Stimulated activated CD8-positive, alpha-beta memory T cell treated with anti-CD3 and anti-CD28 coated beads, Interleukin-12 subunit alpha, Interleukin-12 subunit beta, amount 100 ng/mL, for 4 hours (primary cell): ENCODE measurements at places on chromosomes 7 and 10.

- no peak for DNase-seq
Observed at GRCh38 chr7:124915242-124915641, 14.4 kb downstream of the POT1 start.

- DNase-seq = no peak
Observed at GRCh38 chr7:51446785-51447184, 130.2 kb upstream of the COBL start.

DNA sequence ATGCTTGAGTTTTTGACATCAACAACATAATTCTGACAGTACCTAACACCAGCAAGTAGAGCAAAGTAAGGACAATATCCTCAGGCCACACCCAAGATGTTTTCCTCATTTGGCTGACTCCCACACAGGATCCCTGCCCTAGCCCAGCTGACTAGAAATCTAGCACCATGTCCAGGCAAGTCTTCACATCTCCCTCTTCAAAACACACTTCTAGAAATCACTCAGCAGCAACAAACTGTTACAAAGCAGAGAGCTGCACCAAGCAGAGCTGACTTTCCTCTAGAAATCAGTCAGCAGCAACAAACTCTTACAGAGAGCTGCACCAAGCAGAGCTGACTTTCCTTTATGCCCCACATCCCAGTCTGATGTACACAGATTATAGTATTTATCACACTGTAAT is 7.7 kb downstream of the TMEM168 start:
- no peak for DNase-seq

- DNase-seq = no peak
Observed at GRCh38 chr7:151150388-151150787, 17.1 kb downstream of the GBX1 start.

DNA sequence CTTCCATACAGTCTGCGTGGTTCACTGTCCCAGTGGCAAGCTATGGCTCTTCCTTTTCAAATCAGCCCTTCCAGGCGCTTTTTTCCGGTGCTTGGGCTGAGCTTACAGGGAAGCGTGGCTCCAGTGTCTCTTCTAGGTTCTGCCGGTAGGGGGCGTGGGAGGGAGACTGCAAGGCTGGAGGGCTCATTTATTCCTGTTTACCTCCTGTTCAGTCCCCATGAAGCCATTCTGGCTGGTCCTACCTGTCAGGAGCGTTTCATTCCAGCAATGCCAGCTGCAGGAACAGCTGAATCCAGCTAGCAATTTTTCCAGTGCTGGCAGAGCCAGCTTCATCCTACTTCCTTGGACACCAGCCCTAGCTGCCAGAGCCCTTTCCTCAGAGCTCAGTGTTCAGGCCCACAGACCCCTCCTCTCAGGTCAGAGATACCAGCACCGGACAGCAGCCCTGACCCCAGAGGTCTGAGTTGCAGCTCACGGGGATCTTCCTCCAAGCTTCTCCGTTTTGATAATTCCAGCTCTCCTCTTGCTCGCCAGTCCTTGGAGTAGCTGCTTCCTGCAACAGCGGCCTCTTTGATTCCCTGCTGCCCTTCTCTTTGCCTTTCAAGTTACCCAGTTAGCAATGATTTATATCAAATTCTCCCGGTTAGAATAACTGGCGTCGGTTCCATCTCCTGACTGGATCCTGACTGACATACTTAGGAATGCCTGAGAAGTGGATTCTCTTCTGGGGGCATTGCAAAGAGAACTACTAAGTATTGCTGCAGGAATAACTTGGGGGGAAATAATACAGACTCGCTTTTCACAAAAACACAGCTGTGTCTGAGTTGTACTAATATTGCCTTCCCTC is 129.8 kb downstream of the FRMD4A start:
- no peak for DNase-seq

DNA sequence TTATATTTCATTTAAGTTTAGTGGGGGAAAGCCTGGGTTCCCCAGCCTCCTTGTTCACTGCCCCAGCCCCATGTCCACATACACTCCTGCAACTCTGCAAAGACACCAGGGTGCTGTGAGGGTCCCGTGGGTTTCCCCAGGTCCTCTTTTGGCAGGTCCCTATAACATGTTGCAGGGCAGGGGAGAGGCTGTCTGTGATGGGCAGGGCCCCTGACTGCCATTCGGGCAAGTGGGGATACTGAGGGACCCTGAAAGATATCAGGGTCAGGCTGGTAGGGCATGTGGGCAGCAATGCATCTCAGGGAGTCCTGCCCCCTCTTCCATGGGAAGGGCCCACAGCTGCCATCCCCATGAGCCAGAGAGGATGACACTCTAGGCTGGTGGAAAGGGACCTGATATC is 28.4 kb downstream of the RASGEF1A start:
- DNase-seq = no peak

DNA sequence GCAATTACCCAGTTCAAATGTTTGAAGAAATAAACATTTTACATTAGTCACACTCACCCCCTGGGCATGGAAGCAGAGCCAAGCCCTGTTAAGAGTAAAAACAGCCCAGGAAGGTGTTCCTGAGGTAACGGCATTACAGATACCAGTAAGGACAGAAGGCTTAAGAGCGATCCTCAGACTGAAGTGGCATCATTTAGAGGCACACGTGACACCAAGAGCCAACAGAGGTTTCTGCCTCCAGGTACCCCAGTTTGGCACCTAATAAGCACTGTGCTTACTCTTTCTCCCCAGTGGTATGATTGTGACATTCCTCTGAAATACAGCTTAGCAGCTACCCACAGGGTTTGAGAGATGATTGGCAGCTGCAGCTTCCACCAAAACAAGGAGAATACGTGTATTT is 17.2 kb downstream of the MMS19 start:
- DNase-seq = no peak

DNA sequence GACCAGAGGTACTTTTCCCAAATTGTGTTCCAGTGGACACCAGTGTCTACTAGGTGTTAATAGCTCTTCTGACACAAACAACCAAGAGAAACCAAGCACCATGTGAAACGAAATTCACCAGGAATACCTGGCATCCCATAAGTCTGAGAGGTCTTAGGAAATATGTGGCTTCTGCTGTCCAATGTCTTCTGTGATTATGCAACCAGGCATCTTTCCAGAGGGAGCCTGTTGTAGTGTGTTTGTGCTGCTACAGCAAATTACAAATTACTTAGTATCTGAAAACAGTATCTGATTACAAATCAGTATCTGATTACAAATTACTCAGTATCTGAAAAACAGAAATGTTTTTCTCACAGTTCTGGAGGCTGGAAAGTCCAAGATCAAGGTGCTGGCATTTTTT is 133.6 kb upstream of the NPVF start:
- DNase-seq = no peak

- no peak for DNase-seq
Observed at GRCh38 chr7:115449689-115450088, 527.8 kb downstream of the MDFIC start.

GRCh38 chr10:116274064-116274904 is 1.3 kb upstream of the GFRA1 start:
- no peak for DNase-seq

- no peak for DNase-seq
Observed at GRCh38 chr7:80480566-80480965, 31.3 kb downstream of the GNAT3 start.

DNA sequence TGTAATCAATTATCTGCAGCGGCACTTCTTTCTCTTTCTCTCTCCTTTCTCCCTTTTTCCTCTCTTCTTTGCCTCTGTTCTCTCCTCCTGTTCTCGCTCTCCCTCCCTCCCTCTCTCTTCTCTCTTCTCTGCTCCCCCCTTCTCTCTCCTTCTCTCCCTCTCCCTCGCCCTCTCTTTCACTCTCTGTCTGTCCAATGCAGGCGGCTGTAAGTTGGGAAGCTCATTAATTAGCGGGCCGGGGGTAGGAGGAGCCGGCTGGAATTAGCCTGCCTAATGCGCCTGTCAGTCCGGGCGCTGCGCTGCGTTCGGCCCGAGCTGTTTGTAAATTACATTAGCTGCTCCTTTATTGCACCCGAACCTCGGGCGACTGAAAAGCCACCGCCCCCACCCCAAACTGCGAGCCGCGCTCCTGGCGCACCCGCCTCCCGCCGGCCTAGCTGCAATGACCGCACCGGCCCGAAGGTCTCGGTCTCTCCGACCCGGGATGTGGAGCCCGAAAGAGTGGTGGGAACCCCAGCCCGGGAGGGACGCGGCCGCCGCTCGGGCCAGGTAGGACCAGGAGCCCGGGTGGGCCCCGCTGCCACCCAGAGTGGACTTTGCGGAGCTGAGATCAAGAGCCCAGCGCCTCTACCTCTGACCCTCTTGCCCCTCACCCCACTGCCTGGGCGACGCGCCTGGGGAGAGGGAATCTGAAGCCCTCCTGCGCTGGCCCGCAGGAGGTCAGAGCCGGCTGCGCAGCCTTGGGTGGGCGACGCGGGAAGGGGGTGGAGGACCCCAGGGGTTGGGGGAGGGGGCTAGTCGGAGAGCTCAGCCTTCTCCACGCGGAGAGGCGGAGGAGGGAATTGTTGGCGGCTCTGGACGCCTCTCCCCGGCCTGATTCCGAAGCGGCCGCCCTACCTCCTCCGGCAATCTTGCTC is at the start of gene LBX1:
LBX1 (minus strand) TSS at position 198 of the 917 bp plus-strand sequence. CDS start 648 bp downstream, outside the sequence.
- DNase-seq = no peak

- DNase-seq = no peak
Observed at GRCh38 chr10:101939008-101939648, 95.5 kb upstream of the KCNIP2 start.

DNA sequence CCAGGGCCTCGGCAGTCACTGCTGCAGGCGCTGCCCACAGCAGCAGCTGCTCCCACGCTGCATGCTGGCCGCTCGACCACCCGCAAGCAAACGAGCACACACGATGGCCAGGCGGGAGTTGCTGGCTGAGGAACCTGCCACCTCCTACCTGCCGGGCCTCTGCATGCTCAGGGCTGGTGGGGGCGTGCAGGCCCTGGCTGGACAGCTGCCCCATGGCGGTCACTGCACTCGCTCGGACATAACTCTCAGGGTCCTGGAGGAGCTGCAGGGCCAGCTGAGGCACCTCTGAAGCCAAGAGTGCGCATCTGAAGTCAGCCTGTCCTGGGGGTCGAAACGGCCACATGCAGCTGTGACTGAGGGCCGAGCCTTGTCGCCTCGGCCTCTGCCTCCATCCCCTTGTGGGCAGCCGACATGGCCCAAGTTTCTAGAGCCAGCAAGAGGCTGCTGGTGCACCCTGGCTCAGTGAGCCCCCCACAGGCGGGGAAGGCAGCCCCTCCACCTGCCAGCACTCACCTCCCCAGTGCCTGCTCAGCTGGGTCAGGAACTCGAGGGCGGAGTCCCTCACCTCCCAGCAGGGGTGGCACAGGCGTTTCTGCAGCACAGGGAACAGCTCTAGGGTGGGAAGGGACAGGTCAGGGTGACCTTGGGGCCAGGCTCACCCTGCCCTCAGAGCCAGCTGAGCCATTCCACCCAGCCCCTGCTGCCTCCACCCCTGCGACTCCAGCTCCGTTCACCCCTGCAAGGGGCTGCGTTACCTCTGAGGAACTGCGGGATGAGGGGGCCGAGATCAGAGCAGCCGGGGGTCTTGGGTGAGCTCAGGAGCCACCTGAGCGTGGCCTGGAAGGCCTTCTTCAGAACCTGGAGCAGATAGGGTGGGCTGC is 16.1 kb downstream of the BRAT1 start:
- DNase-seq = no peak

DNA sequence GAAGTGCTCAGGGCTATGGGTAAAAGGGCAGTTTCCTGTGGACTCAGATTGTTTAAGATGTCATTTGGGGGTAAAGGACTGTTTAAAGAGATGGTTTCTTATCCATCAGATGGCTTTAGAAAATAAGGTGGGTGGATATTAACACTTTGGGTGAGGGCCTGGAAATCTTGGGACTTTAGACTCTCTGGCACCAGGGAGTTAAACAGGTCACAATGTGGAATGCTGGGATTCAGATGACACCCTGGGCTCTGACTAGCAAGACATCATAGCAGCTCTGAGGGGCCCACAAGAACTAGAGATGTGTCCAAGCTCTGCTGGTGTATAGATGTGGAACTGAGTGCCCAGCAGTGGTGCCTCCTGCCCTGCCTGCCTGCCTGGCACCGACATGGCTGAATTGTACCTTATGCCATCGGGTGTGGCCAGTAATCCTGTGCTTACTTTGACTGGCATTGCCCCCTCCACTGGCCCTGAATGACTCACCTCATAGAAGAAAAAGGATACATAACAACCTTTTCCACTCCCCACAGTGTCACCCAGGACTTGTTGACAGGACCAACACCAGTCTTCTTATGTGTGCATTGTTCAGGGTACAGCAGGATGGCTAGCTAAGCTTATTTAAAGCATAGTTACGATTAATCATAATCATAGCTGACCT is 100.0 kb upstream of the PRR15 start:
- DNase-seq = no peak

DNA sequence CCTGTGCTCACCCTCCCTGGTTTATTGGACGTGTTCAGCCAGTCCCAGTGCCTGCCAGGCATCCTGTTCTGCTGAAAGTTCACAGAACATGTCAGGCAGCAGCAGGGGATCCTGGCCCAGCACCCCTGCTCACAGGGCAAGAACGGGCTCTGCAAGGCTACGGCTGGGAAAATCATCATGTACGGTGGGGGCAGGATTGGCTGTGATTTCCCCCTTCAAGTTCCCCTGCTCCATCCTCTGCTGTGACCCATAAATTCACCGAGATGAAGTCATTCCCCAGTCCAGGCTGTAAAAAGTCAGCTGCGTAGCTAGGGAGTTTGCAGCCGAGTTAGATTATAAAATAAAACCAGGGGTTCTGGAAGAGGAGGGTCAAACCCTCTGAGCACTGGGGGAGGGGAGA is 484.1 kb upstream of the ZMIZ1 start:
- DNase-seq = no peak

DNA sequence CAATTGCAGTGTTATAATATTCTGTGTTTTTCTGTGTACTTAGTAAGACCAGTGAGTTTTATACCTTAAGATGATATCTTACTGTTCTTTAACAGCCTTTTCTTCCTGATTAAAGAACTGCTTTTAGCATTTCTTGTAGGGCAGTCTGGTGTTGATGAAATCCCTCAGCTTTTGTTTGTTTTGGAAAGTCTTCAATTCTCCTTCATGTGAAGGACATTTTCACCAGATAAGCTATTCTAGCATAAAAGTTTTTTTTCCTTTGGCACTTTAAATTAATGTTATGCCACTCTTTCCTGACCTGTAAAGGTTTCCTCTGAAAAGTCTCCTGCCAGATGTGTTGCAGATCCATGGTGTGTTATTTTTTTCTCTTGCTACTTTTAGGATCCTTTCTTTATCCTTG is 1059.8 kb downstream of the LRMDA start:
- DNase-seq = no peak

DNA sequence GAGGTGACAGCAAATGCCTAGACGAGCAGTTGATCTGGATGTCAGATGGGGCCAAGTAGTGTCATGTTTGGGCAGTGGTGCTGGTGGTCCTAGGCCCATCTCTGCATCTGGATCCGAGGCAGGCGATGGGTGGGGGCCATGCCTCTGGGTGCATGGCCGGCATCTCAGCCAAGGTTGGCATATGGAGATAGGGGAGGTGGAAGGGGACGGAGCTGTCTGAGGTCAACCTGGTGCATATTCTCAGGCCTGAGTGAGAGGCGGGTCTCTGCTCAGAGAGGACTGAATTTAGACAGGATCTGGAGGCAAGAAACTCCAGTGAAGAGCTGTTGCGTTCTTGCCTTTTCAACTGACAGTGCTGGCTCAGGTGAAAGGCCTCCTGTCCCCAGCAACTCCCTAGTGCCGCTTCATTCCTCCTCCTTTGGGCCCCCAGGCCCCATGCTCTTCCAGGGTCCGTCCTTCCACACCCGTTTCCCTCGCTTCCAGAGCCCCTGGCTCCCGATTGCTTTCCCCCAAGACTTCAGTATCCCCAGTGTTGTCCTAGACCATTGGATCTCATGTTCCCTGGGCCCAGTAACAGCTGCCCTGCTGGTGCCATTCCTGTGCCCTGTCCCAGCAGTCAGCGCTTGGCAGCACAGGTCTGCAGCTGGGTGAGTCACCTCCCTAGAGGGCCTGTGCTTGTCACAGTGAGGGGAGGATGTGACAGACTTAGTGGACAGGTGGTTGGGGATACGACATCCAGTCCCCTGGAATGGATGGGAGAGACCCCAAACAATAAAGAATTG is 32.6 kb downstream of the GBX1 start:
- no peak for DNase-seq
